ENCODE measurements at places on chromosomes 2 and 18.

DNA sequence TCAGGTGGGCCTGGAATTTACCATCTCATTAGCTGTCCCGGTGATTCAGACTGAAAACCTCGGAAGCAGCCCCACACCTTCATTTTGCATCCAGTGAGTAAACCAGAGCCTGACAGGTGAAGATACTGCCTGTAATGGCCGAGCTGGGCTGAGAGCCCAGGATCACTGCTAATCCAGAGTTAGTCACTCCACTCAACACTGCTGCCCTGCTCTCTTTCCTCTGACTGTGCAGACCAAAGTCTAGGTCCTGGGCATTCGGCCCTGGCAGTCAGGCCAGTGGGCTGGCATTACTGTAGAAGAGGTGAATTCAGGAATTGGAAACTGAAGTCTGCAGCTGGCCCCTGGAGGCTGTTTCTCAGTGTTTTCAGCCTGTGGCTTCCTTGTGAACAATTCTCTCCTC lies 44.3 kb downstream of the TMEM17 start:
- no peak for DNase-seq

DNA sequence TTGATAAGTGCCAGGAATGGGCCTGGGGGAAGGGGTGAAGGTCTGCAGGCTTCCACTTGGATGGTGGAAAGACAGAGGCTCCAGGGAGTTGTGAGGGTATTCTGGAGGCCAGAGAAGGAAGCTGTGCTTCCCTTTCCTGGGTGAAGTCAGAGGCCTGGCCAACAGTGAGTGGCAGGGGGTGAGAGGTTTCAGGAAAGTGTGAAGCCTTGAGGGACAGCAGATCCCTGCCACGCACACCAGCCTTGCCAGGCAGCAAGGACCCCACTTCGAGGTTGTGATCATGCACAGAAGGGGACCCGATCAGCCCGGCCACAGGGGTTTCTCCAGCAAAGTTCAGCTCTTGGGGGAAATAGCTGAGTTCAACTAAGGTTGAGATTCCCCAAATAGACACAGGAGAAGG lies 66.5 kb downstream of the SMAD7 start:
- no peak for DNase-seq

GRCh38 chr18:50973367-50974126 lies 5.7 kb downstream of the ELAC1 start:
- no peak for DNase-seq

GRCh38 chr2:127182626-127183458 lies 37.3 kb downstream of the CYP27C1 start:
- DNase-seq: no peak

DNA sequence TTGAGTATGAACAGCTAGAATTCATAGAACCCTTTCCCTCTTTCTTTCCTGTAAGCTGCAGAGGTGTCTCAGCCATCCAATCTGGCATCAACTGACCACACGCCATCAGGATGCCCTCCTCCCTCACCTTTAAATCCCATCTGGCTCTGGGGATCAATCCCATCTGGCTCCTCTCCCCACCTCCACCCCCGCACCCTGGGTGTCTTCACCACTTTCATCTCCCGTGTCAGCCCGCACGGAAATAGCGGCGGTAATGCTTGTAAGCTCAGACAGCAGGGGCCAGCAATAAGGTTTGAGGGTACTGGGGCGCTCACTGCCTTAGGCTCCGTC lies 508 bp upstream of the TUBA4B start:
- no peak for DNase-seq

DNA sequence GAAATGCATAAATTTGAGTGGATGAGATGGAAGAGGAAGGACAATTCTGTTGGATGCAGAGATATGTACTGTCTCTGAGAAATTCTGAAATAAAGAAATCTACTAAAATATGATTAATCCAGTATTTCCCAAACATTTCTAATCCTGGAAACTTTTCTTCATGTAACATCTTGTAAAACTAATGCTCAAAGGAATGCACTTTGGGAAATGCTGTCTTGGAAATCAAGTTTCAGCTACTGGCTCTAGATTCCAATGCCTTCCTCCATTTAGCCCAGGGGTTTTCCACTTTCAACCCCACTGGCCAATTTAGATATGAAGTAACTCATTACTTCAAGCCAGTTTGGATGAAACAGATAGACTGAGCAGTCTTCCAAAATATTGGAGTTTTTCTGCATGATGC lies 355.1 kb downstream of the TXNL1 start:
- no peak for DNase-seq

DNA sequence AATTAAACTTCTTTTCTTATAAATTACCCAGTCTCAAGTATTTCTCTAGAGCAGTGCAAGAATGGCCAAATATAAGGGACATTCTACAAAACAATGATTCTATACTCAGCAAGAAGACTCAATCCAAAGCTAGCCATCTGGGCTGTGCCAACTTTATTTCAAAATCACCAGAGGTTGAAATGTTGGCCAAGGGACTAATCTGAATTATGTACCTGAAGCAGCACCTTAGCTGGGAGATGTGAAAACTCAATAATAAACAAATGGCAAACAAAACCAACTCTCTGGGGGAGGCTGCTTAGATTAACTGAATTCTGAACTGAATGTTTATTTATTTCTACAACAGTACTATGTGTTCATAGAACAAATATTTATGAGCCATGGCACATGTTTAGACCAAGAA lies 251.3 kb downstream of the RDH14 start:
- DNase-seq: no peak

- DNase-seq: no peak
These were observed 144.1 kb downstream of the CDC42EP3 start for GRCh38 chr2:37527361-37527760.

DNA sequence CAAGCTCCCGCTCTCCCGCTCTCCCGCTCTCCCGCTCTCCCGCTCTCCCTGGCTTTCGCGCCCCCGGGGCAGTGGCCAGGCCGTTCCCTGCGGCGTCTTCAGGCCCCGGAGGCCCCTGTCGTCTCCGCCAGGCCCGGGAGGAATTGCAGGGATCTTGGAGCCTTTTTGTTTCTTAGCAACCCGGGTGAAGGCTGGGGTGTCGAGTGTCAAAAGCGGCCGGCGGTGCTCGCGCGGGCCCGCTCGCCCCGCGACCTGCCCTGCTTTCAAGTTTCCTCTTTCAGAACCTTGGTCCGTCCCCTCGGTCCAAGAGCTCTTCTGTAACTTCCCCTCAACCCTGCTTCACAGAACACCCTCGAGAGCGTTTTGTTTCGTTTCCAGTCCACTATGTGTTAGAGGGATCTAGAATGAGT lies 1.4 kb downstream of the RNF138 start:
- DNase-seq: peak; percentile 82

DNA sequence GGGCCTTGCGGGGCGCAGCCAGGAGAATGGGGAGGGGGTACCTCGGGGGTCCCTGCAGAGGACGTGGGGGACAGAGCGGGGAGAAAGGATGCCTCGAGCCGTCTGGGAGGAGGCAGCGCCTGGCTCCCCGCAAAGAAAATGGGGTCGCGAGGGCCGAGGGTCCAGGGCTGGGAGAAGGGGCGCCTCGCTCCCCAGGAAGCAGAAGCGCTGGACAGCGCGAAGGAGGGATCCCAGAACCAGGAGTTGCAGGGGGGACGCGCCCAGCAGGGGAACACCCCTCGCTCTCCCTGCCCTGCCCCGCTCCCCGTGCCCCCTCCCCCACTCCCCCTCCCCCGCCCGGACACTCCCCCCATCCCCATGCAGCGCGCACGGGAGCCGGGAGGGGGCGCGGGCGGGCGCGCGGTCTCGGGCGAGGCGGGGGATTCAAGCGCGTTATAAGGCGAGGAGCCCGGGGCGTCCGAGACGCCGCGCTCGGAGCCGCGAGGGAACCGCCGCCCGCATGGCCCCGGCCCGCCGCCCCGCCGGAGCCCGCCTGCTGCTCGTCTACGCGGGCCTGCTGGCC lies at the start of gene ERFE:
TSS of gene ERFE (plus strand) at position 462 of the 562 bp plus-strand sequence. CDS start at position 500, 38 bp downstream.
- peak; percentile 88 for DNase-seq

DNA sequence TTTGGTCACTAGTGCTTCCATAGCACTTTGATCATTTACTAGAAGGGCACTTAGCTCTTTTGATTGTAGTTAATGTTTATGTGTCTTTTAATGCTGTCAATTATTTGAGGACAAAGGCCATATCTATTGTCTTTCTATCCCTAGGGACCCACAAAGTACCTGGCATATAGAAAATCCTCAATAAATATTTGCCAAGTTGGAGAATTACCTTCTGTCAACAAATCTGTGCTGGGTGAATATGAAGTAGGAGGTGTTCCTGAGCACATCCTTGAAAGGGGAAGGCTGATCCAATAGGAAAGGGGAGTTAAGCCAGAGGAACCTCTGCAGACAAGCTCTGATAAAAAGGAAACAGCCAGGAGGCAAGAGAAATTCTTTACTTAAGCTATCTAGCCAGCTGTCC lies 8.2 kb downstream of the DPP4 start:
- no peak for DNase-seq

GRCh38 chr2:208657468-208657867 lies 250.9 kb downstream of the PTH2R start:
- no peak for DNase-seq

- no peak for DNase-seq
These were observed 2.2 kb downstream of the RTP5 start for GRCh38 chr2:241871538-241872312.

DNA sequence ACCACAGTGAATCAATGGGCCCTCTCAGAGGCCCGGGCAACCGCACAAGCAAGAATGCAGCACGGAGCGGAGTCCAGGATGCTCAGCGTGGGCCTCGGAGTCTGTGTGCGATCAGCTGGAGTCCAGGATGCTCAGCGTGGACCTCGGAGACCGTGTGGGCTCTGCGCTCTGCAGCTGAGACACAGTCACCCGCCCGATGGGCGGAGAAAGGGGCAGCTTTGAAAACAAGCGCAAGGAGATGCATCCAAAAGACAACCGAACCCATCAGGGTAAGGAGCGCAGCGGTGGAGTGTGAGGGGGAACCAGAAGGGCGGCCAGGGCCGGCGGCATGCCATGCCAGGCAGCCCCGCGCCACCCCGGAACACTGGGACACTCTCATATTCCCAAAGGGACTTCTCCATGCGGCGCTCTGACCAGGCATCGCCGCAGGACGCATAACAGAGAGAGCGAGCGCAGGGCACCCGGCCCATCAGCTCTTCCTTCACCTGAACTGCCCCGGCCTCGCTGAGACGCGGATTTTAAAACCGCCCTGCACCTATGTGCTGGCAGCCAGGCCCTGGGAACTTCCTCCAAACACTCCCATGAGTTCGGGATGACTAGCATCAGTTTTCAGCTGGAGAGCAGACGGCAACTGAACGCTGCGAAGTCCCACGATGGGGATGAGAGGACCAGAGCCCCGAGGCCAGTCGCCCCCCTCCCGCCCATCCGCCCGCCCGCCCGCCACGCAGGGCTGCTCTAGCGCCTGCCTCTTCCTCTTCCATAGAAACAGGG lies 44.7 kb downstream of the MC5R start:
- no peak for DNase-seq

- DNase-seq: no peak
These were observed 47.1 kb upstream of the CCDC150 start for GRCh38 chr2:196592331-196592910.

GRCh38 chr18:44025421-44025820 lies 655.3 kb upstream of the SETBP1 start:
- no peak for DNase-seq

DNA sequence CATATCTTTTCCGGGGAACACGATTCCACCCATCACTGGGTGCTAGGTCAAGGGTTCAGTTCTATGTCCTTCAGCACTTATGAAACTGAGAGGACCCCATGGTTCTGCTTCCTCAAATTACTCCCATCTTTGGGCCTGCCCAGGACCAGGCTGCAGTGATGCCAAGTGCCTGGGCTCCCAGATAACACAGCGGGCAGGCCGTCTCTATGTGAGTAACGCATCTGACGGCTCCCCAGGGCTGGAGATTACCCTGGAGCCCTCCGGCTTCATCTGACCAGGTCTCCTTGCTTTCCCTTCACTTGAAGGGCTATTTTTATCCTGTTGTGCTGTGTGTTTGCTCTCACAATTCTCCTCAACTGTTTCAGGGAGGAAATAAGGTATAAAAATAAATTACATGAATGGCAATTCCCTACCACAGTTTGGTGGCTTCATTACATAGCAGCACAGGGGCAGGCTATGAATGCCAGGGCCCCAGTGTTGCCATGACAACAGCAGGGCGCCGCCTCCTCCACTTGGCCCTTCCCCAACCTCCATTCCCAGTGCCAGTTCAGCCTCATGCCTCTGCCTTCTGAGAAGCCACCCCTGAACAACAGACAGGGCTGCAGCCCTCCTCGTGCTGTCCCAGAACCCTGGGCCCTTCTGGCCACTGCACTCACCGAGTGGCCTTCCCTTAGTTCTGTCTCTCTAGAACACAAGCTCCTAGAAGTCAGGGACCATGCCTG lies 25.4 kb upstream of the TMEM131 start:
- no peak for DNase-seq

DNA sequence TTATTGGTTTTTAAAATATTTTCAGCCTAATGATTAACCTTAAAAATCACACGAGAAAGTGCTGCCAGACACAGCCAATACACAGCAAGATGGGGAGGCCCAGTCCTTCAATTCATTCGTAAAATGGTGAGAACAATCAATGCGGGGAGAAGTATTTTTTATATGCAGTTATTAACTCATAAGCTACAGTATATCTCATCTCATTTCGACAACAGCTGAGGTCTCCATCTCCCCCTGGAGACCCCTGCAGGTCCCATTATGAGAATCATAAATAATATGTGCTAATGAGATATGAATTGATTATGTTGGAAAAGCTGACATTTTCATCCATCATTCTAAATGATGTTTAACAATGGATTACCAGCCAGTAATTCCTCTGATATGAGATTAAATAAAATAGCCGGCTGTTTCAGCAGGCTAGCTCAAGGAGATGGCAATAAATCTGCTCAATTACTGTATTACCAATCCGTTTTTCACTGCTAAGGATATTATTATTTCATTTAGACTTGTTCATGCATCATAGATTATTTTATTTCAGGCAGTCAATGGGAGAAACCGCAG lies 535.8 kb downstream of the GALR1 start:
- no peak for DNase-seq

GRCh38 chr18:8423051-8423557 lies 186.1 kb upstream of the RAB12 start:
- no peak for DNase-seq

GRCh38 chr2:241132538-241133435 lies 16.5 kb downstream of the PASK start:
- DNase-seq: peak; percentile 25

DNA sequence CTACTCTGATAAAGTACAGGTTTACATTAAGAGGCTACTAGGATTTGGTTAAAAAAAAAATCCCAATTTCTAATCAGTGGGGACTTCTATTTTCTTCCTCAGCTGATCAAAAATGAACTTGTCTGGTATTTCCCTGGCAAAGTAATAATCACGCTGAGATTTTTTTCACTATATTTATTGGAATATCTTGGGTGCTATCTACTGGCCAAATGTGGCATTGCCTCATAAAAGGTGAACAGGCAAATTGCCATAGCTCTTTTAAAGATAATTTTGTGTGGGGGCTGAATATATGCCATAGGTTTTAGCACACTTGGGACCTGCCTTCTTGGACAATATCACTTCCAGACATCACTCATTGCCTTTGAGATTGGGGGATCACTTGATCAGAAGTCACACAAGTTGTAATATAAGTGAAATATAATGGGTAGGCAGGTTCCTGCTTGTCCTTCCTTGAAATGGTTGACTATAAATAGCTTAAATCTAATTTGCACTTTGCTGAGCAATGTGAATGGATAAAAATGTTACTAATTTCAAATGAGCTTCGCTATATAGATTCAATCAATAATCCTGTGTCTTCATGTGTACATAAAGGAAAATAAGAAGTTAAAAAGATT lies 7.0 kb upstream of the NXPH2 start:
- DNase-seq: peak; percentile 5

- peak; percentile 28 for DNase-seq
These were observed 85.6 kb downstream of the CD8B2 start for GRCh38 chr2:106572541-106573450.

- DNase-seq: no peak
These were observed 480.4 kb downstream of the TGIF1 start for GRCh38 chr18:3930126-3931012.

- no peak for DNase-seq
These were observed 12.0 kb upstream of the SLC20A1 start for GRCh38 chr2:112633708-112634107.
